ENCODE measurements at places on chromosomes 3 and 15. TPM values are rescaled to one million over a fixed set of nuclear protein-coding genes. Genes with fewer than 3 reads are reported as not detected.

P2RY13 gene
- total RNA-seq, result not detected

C15orf62 gene
- 0.39 TPM for total RNA-seq

ZNF80 gene
- total RNA-seq, result not detected

CHRM5 gene
- total RNA-seq, result 0.13 TPM

EAF2 gene
- total RNA-seq, result 0.51 TPM

EIF4A2 gene
- total RNA-seq, result 384 TPM

HGD gene
- not detected for total RNA-seq

IGSF10 gene
- total RNA-seq, result not detected

CRABP1 gene
- total RNA-seq, result not detected

ELP6 gene
- 27.9 TPM for total RNA-seq

EPHB1 gene
- total RNA-seq, result 3.8 TPM

TNNC1 gene
- not detected for total RNA-seq

MRPS25 gene
- total RNA-seq, result 23.4 TPM

ITIH1 gene
- not detected for total RNA-seq

CDC25A gene
- 8.6 TPM for total RNA-seq

ZNF654 gene
- total RNA-seq, result 10.1 TPM

MYL3 gene
- total RNA-seq, result not detected

STRIT1 gene
- not detected for total RNA-seq

COLQ gene
- total RNA-seq, result 1.9 TPM

GNB4 gene
- 60.8 TPM for total RNA-seq

ARL14 gene
- total RNA-seq, result not detected

ACKR2 gene
- total RNA-seq, result 3.5 TPM

IMPG2 gene
- total RNA-seq, result 0.26 TPM

IQCF5 gene
- total RNA-seq, result not detected

CTXN2 gene
- not detected for total RNA-seq

GABRR3 gene
- total RNA-seq, result not detected

ARRDC4 gene
- 1.6 TPM for total RNA-seq

STAB1 gene
- 330 TPM for total RNA-seq

TUBGCP5 gene
- 12.6 TPM for total RNA-seq

ZIC1 gene
- not detected for total RNA-seq

KIF15 gene
- total RNA-seq, result 2.9 TPM

PTPN23 gene
- total RNA-seq, result 9.5 TPM

CFAP161 gene
- total RNA-seq, result 0.38 TPM

CNTN4 gene
- not detected for total RNA-seq

MYO5C gene
- total RNA-seq, result 13.0 TPM

SLC12A1 gene
- not detected for total RNA-seq

MAP1A gene
- under 0.01 TPM for total RNA-seq

CCR1 gene
- not detected for total RNA-seq

ALPK3 gene
- total RNA-seq, result 19.5 TPM

RLBP1 gene
- total RNA-seq, result not detected

MIX23 gene
- total RNA-seq, result 25.9 TPM

SLC6A1 gene
- total RNA-seq, result not detected

ZMYND10 gene
- 0.25 TPM for total RNA-seq
